ENCODE measurements at places on chromosomes 4 and X. TPM values are rescaled to one million over a fixed set of nuclear protein-coding genes. Genes with fewer than 3 reads are reported as not detected.

Gene TLR3
- 0.80 TPM for polyA plus RNA-seq

GRCh38 chr4:153210727-153211126, 6.5 kb downstream of the TRIM2 start:
- no peaks in the 10 kb centered on the region for H3K27me3 ChIP-seq
- no peak overlapping the region for H3K4me3 ChIP-seq
- DNase-seq = no peak
- no peak overlapping the region for H3K27ac ChIP-seq

DNA sequence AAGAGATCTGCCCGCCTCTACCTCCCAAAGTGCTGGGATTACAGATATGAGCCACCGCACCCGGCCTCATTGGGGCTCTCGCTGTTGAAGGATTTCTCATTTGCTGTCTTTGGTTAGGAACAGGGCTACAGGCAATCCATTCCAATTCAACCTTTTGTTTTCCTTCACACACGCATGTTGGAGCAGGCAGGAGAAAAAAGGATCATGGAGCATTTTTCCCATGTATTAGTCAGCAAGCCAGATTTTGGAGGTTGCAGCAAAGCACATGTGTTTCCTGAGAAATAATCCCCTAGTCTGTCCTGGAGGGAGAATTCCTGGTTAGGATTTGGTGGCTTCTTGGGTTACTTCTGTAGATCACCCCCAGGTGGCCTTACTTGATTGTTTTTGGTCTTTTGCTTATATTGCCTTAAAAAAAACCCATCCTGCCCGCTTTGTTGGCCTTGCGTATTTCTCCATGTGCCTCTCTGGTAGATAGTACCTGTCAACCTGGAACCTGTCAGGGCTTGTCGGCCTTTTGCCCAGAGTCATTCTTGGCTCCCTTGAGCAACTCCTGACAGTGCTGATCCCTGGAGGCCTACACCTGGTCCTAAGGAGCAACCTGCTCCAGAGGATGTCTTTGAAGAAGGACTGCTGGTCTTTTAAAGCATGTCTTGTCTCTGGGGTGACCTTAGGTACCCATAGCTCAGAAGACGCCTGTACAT, 82.4 kb upstream of the CLCN4 start:
- DNase-seq = no peak
- H3K4me3 ChIP-seq = no peak overlapping the region
- no peaks in the 10 kb centered on the region for H3K36me3 ChIP-seq
- H3K27ac ChIP-seq = no peak overlapping the region
- H3K27me3 ChIP-seq = no peaks in the 10 kb centered on the region
- peaks cover 17% of the 10 kb centered on the region for H3K4me1 ChIP-seq

GRCh38 chrX:67781132-67781531, 237.3 kb downstream of the AR start:
- no peaks in the 10 kb centered on the region for H3K4me1 ChIP-seq
- H3K4me3 ChIP-seq = no peak overlapping the region
- no peak for DNase-seq
- no peaks in the 10 kb centered on the region for H3K36me3 ChIP-seq
- no peak overlapping the region for H3K27ac ChIP-seq

Gene SLC7A11
- not detected for polyA plus RNA-seq

All from naive thymus-derived CD8-positive, alpha-beta T cell (primary cell).